ENCODE measurements at places on chromosomes 4 and X.
A peak's percentile ranks its signal among the peaks of the same experiment; 100 is the strongest.

GRCh38 chr4:41044791-41045190, 169.6 kb downstream of the APBB2 start:
- no peak for DNase-seq

GRCh38 chr4:4859799-4860599, 534 bp downstream of the MSX1 start:
- DNase-seq: no peak

DNA sequence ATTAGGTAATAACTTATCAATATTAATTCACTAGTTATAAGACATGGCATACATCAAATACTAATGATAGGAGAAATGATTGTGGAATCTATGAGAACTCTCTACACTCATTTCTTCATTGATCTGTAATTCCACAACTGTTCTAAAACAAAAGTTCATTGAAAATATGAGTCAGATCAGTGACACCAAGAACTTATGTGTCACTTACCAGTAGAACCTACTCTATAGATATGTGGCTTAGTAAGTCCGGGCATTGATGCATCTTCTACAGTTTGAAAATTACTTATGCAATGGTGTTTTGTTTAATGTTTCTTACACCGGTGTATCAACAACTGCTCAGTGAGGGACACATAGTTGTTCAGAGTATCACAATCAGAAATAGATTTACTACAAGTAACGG, 520.3 kb downstream of the ARAP2 start:
- DNase-seq: no peak

- DNase-seq: no peak
These were observed 36.6 kb downstream of the SMARCAD1 start for GRCh38 chr4:94244087-94244828.

- no peak for DNase-seq
These were observed 9.1 kb upstream of the ELF4 start for GRCh38 chrX:130119312-130119898.

- no peak for DNase-seq
These were observed 3.4 kb downstream of the SLC7A11 start for GRCh38 chr4:138238521-138239292.

DNA sequence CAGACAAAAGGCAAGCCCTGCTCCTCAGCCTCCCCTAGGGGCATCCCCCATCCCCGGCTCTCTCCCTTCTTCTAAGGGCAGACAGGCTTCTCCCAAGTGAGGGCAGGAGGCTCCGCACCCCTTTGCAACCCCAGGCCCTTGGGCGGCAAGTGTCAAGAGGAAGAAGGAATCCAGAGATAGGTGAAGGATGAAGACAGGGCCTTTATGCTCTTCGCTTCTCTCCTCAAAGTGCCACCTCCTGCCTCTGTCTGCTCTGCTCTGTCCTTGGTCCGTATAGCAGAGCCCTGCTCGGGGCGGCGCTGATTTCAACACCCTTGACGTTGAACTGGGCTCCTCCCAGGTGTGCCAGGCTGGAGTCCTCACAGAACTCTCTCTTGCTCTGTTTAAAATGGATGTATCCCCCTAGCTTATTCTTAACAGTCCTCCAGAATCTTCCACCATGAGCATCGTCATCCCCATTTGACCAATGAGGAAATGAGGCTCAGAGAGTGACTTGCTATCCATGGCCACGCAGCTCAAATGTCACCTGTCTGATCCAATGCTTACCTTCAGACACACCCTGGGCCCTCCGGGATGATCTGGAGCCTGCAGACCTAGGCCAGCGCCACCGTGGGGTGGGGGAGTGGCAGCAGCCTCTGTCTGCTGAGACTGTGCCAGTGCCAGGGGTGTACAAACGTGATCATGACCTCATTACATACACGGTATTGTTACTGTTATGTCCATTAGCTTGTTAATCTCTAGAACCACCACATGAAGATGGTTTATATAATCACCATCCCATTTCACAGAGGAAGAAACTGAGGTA, 99.8 kb downstream of the PHKA2 start:
- DNase-seq: no peak

- no peak for DNase-seq
These were observed 73.7 kb downstream of the SHROOM2 start for GRCh38 chrX:9859711-9860555.

- DNase-seq: peak; percentile 23
These were observed 139.0 kb downstream of the ATP10D start for GRCh38 chr4:47624031-47624441.

GRCh38 chr4:82381661-82382296, 8.0 kb upstream of the HNRNPD start:
- no peak for DNase-seq

GRCh38 chr4:132003593-132003992, 1145.5 kb upstream of the PCDH10 start:
- DNase-seq: peak; percentile 76

DNA sequence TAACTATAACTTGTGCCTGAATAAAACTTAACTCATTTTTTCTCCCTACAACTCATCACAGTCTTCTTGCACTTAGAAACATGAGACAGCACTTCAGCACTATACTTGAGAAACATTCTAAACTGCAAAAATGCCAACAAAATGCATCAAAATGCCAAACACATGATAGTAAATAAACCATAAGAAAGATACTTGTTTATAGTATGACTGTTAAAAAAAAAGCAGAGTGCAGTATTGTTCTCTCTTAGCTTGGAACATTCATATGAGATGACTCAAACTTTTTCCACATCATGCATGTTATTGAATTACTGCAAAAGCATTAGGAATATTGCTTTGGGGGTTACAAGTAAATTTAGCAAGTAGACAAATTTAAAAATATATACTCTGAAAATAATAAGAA, 135.7 kb upstream of the ANXA10 start:
- DNase-seq: no peak

- no peak for DNase-seq
These were observed 48.0 kb downstream of the CHST7 start for GRCh38 chrX:46621572-46621971.

DNA sequence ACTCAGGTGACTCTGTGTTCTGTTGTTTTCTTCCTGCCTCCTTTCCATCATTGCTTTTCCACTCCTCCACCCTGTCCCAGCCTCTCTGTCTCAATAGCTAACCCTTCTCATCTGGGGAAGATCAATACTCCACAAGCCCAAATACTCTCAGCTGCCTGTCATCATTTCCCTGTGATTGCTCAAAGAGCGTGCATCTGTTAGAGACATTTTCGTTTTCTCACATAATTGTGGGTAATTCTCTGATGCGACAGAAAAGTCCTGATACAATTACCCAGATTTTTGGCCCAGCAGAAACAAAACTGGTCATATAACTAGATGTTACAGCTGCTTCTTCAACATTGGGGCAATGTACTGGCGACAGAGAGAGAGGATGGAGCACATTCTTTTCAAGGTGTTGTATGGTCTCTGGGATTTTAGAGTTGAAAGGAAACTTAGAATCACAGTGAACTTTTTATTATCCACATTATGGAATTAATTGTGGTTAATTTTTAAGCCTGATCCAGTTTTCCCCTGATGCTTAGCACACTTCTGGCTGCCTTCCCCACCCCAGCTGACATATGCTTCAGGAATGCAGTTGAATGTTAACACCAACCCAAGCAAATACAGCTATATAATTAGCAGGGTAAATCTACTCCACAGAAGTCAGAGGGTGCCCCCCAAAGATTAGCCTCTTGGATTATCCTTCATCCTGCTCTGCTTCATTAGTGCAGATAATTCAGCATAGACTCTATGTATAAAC, 171.4 kb upstream of the ANXA3 start:
- DNase-seq: peak; percentile 87

DNA sequence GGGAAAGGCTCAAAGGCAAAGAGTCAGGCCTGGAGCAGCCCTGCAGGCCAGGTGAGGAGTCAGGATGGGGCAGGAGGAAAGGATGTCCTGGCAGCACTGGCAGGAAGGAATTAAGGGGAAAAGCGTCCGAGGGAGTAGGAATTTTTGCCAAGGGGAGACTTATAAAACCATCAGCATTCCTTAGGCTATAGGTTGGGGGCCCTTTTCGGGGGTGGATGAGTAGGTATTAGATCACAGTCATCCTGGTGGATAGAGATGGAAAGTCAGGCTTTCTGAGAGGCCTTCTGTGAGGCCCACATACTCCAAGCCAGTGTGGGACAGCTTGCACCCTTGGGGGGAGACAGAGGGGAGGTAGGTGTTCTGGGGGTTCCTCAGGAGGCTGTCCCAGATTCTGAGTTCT, 12.3 kb downstream of the STARD8 start:
- DNase-seq: no peak

- no peak for DNase-seq
These were observed 78.0 kb downstream of the PHOX2B start for GRCh38 chr4:41670530-41670929.

DNA sequence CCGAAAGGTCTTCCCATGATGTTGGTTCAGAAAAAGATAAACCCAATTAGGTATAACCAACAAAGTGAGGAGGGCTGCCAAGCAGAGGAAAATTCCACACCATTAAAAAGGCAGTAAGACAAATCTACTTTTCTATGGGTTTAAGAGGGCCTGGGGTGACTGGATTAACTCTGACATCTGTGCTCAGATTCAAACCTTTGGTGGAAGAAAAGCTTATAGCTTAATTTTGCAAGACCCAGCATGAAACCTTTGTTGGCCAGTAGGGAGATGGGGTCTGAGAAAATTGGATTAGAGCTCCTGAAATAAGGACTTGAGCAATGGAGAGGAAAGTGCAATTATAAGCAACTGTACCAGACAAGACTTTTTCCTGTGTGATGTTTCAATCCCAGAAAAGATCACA, 104.2 kb downstream of the KDR start:
- peak; percentile 81 for DNase-seq

- peak; percentile 66 for DNase-seq
These were observed 31.0 kb downstream of the TMSB4X start for GRCh38 chrX:13005661-13006473.

GRCh38 chr4:148808416-148808815, 366.2 kb upstream of the NR3C2 start:
- DNase-seq: no peak

GRCh38 chrX:15785176-15785750, 5.0 kb upstream of the ZRSR2 start:
- DNase-seq: no peak

GRCh38 chrX:40166582-40166981, 68.8 kb upstream of the BCOR start:
- DNase-seq: no peak

- DNase-seq: no peak
These were observed 19.6 kb downstream of the WDR1 start for GRCh38 chr4:10096978-10097335.

- DNase-seq: no peak
These were observed 22.8 kb upstream of the SH3RF1 start for GRCh38 chr4:169293343-169294176.

- DNase-seq: no peak
These were observed 525.9 kb upstream of the ZFP42 start for GRCh38 chr4:187469627-187470026.

DNA sequence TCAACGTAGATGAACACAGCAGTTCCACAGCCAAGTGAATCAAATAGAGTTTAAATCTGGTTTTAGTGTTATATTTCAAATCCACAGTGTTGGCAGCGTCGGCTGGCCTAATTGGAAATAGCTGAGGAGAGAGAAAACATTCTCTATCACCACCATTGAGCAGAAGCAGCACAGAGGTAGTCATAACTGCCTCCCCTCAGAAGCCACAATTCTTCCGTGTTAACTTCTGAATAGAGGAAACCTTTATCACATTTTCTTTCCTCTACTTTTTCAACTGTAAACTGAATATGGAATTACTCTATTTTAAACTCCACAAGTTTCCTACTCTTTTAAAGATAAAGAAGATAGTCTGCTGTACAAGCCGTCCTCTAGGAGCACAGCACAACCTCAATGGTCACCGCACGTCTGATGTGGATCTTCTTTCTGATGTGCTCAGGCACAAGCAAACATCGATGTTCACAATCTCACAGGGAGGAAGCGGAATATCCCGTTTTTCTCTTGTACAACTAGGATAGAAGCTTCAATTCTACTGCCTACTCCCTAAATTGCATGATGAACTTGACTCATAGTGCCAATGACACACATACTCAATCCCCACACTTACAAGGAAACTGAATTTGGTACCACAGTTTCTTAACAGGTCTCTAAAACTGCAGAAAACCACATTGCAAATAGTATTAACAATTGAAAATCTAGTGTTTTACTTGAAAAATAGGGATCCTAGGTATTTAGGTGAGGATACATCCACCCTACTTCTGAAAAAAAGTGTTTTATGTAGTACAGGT, 217.8 kb upstream of the ETNPPL start:
- DNase-seq: no peak

DNA sequence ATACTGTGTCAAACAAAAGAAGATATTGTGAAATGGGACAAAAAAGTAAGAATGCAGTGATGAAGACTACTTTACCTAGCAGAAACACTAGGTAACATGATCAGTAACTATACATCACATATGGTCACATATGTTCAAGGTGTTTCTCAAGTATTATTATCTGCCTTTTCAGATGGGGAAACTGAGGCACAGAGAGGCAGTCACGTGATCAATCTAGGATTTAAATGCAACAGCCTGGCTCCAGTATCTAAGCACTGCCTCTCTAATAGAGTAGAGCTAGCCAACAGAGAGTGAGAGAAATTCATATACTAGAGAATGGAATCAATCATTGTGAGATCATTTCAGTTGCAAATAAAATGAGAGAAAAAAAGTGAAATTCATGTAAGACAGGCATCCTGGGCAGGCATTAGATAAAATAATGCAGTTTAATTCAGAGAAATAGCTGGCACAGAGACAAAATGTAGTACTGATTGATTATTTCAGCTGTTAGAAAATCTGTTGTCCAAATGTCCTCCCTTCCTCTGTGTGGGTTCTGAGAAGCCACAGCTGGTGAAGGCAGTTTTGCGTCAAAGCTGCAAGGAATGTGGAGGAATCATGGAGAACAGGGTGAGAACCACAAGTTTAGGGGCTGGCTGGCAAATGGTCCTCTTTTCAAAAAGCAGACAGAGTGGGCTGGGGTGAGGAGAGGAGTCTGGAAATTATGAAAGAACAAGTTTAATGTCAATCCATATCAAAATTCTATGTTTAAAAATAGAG, 26.0 kb downstream of the SMIM43 start:
- no peak for DNase-seq

- no peak for DNase-seq
These were observed 378.0 kb upstream of the DMD start for GRCh38 chrX:33589316-33589715.

- DNase-seq: no peak
These were observed 189.5 kb upstream of the ANKRD50 start for GRCh38 chr4:124902001-124902515.

- DNase-seq: no peak
These were observed 312.3 kb upstream of the DKK2 start for GRCh38 chr4:107348188-107349050.

DNA sequence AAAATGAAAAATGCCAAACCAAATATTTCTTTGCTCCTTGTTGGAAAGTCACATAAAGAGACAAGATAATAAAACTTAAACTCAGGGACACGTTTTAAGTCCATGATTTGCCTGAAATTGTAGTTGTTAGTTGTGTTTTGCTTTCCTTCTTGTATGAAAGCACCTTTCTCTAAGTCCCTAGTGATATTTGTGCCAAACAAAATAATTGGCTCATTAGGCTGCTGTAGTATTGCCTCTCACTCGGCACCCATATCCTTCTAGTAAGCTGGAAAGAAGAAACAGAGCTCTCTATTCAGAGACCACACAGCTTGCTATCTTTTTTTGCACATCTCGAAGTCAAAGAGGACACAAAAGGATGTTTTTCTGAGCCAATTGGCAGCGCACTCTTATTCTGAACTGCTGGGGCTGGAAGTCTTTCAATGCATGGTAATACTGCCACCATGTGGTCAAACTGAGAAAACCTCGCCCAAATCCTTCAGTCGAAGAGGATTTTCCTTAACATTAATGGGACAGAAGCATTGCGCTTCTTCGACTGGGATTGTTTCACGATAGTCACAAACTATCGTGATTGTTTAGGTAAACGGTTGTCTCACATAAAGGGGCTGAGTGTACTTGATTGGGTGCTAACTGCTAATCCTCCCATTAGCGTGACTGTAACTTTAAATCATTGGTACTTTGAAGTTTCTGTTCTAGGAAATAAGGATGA, 571.9 kb upstream of the LCORL start:
- peak; percentile 31 for DNase-seq

Measured in retinal pigment epithelial cell (primary cell).